ENCODE measurements at places on chromosomes 2 and 18.

DNA sequence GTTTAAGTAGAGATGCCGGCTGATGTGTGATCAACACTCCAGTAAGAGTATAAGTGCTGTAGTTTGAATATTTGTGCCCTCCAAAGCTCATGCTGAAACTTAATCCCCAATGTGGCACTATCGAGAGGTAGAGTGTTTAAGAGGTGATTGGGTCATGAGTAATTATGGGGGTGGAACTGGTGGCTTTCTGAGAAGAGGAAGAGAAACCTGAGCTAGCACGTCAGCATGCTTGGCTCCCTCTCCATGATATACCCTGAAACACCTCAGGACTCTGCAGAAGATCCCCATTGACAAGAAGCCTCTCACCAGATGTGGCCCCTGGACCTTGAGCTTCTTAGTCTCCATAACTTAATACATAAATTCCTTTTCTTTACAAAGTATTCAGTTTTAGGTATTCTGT is 584.8 kb downstream of the TSN start:
- no peak for DNase-seq

DNA sequence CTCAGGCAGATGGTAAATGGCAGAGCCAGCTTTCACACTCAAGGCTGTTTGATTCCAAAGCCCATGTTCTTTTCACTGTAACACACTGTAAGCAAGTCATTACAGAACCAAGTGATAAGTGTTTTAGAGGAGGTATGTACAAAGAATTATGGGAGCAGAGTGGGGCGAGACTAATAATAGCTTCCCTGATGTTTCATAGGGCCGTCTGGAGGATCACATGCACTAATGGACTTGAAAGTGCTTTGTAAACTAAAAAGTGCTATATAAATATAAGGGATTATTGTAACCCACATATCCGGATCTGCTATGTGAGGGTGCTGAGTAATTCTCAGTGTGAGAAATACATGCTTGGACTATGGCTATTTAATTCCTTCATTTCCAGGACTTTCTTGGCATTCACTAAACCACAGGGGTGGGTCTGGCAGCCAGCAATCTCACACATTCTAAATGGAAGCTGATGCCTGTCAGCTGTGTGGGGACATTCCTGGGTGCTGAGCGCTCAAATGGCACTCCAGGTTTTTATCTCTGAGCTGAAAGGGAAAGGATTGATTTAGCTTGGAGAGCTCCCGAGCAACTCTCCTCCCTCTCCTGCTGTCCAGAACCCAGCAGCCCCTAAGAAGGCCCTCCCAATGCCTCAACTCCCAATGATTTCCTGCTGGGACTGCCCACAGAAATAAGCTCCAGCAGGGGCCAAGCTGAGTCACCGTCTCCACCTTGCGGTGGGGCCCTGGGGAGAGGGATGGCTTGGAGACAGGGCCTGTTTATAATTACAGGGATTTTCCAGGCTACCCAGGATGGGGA is 222.8 kb downstream of the SOX11 start:
- DNase-seq: no peak

DNA sequence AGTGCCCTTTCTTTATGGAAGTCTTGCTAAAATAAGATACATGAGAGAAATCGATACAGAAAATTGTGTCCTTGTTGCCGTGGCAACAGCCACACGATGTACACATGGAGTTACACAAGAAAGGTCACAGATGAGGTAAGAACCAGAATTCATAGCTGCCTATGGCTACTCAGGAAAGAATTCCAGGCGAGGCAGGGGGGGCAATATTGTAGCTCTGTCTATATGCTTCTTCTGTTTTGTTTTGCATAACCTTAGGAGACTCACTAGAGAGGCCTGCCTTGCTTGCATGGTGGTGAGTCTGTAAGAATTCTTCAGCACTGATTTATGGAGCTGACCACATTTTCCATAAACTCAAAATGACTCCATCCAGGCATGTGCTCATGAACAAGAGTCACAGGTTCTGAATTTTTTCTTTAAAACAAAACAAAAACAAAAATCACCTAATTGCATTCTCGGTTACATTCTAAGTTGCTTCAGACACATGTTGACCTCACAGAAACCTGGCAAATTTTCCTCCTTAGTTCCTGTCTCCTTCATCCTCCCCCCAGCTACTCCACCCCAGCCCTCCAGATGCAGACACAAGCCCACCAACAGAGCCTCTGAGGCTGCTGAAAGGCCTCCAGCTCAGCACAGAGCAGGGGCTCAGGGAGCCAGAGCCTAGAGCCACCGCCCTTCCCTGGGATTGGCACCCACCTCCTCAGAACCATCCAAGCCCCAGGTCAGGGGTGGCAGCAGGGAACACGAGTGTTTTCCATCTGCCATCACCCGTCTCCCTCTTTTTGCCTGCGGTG is 183.5 kb downstream of the ANTXR1 start:
- DNase-seq: peak; percentile 93

DNA sequence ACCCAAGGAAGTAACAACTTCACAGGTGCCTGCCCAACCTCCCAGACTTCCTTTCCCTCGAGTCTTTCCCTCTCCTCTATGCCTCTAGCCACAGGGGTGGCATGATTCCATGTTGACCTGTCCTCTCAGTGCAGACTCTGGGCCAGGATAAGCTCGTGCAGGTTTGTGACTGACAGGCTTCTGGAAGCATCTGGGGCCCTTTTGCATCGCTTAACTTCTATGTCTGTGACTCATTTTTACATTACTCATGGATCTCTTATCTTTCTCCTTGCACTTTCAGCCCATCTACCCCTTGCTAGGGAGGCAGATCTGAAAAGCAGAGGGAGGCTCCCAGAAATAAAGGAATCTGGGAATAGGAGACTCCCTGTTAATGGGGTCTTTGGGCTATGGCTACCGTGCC is 98.5 kb upstream of the RIOK3 start:
- no peak for DNase-seq

GRCh38 chr2:224198436-224198835 is 159.3 kb upstream of the SERPINE2 start:
- DNase-seq: no peak

GRCh38 chr18:44048846-44049245 is 631.8 kb upstream of the SETBP1 start:
- no peak for DNase-seq

GRCh38 chr2:42376758-42377157 is 15.7 kb upstream of the COX7A2L start:
- DNase-seq: no peak

All from AG09309 (cell line).